ENCODE measurements at places on chromosomes 12 and 14.

DNA sequence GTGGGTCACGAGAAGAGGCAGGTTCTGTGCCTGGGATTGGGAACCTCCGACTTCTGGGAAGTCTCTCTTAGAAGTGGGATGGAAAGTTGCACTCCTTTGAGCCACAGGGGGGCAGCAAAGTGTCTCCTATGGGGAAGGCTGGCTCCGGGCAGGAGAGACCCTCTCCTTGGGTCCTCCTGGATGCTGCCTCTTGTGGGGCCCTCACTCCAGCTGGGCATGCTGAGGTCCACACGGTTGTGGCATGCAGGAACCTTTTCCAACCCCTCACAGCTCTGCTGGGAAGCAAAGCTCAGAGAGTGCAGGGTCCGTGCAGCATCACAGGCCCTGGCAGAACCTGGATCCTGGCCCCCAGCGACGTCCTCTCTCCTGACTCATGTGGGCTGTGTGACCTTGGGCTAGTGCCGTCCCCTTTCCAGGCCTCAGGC, 17.4 kb downstream of the SDSL start:
- DNase-seq, result no peak

DNA sequence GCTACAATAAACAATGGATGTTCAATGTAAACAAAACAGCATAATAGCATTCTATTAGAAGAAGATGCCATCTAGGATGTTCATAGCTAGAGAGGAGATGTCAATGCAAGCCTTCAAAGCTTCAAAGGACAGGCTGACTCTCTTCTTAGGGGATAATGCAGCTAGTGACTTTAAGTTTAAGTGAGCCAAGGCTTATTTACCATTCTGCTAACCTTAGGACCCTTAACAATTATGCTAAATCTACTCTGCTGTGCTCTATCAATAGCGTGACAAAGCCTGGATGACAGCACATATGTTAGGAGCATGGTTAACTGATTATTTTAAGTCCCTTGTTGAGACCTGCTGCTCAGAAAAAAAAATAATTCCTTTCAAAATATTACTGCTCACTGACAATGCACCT, 106.0 kb upstream of the SSTR1 start:
- DNase-seq, result no peak

- DNase-seq, result no peak
Observed at GRCh38 chr14:75822522-75823141, 159.2 kb downstream of the TGFB3 start.

- DNase-seq, result peak; percentile 28
Observed at GRCh38 chr14:21846227-21846885, 172.7 kb upstream of the OR4E1 start.

- DNase-seq, result no peak
Observed at GRCh38 chr14:81485781-81486180, 47.9 kb downstream of the SEL1L start.

DNA sequence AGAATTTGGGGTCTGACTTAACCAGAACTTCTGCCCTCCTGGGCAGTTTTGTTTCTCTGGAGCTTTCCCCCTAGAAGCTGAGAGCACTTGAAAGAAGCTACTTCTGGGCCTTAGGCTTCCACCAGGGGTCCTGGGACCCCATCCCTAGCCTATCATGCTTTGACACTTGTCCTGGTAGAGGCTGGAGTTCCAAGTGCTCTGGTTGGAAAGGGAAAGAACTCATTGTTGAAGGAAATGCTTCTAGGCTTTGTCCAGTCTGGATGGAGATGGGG, 1.4 kb upstream of the COL2A1 start:
- no peak for DNase-seq

GRCh38 chr14:76908834-76909233, 82.6 kb downstream of the LRRC74A start:
- DNase-seq, result no peak

- DNase-seq, result no peak
Observed at GRCh38 chr12:128606538-128606937, 217.2 kb downstream of the SLC15A4 start.

DNA sequence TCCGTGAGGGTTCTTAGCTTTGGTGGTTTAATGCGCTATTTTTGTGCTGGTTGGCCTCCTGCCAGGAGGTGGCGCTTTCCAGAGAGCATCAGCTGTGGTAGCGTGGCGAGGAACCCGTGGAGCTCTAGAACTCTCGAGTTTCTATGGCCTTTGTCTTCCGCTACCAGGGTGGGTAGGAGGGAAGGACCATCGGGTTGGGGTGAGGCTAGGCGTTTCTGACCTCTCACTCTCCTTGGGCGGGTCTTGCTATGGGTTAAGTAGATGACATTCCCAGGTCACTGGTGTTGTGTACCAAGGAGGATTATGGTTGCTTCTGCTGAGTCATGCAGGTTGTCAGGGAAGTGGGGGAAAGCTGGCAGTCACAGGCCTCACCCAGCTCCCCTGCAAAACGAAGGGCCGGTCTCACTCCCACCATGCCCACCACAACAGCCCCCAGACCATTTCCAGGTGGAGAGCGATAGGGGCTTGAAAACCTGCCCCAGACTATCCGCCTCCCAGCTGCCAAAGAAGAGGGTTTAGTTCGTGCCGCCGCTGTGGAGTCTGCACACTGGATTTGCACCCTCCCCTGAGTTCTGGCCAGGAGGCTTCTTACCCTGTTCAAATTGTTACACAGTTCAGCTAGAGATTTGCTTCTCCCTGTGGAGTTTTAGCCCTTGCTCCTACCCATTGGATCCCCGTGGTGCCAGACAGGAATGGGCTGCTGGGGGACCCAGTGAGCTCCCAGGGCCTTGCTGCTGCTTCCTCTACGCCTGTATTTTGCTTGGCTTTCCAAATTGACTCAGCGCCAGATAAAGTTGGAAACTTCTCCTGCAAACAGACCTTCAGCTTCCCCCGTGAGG, 21.9 kb downstream of the RNFT2 start:
- no peak for DNase-seq

GRCh38 chr12:100564090-100564489, 9.4 kb upstream of the GAS2L3 start:
- no peak for DNase-seq

GRCh38 chr14:54789166-54789565, 113.5 kb downstream of the GCH1 start:
- DNase-seq, result no peak

DNA sequence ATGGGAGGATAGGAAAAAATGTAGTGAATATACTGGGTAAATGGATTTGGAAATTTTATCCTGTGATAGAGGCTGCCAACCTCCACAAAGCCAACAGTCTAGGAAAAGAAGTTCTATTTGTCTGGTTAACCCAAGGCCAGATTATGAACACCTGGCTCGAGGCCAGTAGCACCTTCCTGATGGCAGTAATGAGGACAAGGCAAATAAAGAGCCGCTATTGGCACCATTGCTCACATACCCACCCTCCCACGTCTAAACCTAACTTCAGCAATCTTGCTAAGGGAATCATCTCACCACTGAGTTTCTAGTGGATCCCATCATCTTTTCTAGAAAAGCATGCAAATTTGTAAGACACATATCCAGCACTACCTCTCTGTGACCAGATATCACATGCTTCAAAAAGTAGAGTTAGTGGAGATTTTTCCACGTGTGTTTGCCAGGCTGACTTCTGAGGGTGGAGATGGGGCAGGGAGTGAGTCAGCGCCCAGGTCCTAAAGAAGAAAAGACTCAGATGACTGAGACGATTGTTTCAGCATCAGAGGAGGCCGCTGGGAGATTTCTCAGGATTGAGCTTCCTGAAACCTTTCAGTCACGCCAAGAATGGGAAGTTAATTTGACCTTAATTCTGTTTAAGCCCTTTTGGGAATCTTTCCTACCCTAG, 362.9 kb downstream of the EMP1 start:
- no peak for DNase-seq

GRCh38 chr14:55448141-55448614, 7.8 kb upstream of the TBPL2 start:
- DNase-seq, result no peak

DNA sequence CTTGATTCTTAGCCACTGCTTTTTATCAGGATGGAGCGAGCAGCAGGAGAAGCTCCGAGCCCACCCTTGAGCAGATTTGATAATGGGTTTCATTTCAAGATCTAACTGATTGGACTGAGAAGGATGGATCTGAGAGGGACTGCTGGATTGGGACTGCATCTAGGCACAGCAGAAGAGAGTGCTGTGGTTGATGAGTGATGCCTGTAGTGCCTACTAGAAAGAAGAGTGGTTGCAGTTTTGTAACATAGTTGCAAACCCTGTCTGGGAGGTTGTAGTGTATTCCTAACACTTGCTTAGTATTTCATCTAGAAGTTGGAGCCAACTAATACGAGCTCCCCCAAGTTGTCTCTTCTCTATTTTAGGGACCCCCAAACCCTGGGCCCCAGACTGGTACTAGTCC, 88.7 kb downstream of the ASCL1 start:
- no peak for DNase-seq

DNA sequence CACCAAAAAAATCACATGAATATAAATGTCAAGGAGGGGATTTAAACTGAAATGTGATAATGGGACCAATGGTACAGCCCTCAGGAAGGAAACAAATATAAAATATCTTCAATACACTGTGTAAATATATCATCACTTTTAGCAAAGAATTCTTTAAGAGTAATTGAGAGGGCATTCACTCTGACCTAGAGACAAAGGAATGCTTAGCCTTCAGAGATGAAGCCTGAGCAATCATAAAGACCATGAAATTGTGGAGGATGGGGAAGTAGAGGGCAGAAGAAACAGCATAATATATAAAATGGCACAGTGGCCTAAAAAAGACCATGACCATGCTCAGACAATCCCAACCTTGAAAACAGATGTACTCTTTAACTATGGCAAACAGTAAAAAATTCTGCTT, 20.4 kb downstream of the YAF2 start:
- DNase-seq, result no peak

GRCh38 chr14:86038387-86039042, 508.6 kb downstream of the FLRT2 start:
- DNase-seq, result peak; percentile 3

DNA sequence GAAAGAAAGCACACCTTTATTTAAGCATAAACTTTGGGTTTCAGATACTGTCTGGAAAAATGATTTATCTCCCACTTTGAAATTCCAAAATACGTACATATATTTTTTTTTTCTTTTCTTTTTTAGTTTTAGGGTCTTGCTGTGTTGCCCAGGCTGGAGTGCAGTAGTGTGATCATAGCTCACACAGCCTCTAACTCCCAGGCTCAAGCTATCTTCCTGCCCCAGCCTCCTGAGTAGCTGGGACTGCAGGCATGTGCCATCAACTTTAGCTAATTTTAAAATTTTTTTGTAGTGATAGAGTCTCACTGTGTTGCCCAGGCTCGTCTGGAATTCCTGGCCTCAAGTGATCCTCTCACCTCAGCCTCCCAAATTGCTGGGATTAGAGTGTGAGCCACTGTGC, 45.9 kb upstream of the PAPLN start:
- DNase-seq, result no peak

DNA sequence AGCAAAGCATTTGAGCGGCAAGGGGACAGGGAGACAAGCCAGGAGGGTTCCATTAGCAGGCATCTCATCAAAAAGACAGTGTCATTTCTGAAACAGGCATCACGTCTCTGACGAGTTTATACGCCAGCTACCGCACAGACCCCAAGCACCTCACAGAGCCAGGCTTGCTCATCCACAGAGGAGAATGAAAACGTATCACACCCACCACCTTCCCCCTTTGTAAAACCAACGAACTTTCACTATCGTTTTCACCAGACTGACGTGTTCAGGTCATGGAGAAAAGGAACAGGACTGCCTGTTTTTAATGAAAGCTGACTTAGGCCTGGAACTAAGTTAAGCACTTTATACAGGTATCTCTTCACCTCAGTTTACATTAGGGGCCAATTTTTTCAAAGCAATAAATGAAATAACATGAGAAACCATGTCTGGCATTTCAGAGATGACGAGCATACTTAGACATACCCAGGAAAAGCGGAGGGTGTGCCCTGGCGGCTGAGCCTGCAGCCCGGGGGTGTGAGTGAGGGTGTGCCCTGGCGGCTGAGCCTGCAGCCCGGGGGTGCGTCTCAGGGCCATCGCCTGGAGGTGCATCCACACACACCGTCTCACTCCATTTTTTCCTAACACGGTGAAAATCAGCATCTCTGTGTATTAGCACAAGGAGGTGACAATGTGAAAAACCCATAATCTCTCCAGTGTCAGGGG, 41.9 kb downstream of the STX2 start:
- no peak for DNase-seq

DNA sequence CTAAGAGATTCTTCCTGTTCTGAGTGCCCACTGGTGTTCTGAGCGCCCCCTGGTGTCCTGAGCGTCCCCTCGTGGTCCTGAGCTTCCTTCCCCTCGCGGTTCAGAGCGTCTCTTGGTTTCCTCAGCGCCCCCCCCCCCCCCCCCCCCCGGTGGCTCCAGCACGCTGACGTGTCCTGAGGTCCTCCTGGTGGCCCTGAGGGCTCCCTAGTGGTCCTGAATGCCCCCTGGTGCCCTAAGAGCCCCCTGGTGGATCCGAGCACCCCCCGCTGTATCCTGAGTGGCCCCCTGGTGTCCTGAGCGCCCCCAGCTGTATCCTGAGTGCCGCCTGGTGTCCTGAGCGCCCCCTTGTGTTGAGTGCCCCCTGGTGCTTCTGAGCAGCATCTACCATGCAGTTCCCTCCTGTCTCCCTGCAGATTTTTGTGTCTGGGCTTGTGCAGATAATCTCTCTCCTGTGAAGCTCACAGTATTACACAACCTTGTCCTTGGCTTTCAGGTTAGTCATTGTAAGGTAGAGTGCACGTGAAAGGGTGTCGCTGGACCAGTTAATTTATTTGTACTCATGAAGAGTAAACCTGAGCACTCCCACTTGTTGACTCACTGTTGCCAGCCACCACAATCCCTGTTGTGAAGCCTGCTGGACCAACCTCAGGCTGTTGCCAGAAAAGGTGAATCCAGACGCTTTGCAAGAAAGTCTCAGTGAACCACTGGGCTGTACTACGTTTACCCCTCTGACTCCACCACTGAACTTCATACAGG, 1168.4 kb downstream of the TMEM121 start:
- peak; percentile 38 for DNase-seq

- DNase-seq, result no peak
Observed at GRCh38 chr12:56097738-56098137, 6.6 kb upstream of the PA2G4 start.

DNA sequence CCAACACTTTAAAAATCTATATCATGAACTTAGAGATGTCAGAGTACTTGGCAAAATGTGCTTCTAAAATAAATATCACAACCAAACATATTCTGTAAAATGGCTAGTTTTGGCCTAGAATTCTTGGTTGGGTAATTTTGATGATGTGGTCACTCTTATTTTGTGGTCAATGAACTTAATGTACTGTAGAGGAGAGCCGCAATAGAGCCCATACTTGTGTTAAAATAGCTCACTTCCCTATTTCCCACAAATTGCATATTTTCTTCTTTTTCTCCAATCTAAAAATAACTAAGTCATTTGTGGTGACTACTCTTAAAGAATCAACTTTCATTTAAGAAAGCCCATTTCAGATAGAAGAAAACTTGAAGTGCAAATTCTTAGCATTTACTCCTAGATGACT, 619.4 kb downstream of the CCER1 start:
- no peak for DNase-seq

DNA sequence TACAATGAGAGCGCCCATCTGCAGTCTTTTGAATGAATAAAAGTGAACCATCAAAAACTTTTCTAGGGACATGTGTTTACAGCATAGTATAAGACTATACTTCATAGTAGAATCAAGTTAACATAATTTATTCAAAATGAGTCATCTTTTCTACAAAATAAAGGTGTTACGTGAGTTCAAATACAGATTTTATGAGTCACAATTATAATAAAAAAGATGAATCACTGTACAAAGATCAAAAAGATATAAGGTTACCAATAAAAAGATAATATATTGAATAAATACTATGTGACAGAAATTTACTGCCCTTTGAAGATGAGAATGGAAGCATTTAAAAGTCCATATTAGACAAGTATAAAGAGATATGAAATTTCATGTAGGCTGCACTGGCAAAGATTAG, 2.8 kb downstream of the MBIP start:
- no peak for DNase-seq

GRCh38 chr12:88590851-88591250, 10.6 kb upstream of the KITLG start:
- DNase-seq, result no peak
